ENCODE measurements at places on chromosomes 4 and X.

- DNase-seq: no peak
Measured at GRCh38 chr4:78602334-78602733, 50.8 kb downstream of the ANXA3 start.

- no peak for DNase-seq
Measured at GRCh38 chr4:144611850-144612249, 34.1 kb upstream of the HHIP start.

DNA sequence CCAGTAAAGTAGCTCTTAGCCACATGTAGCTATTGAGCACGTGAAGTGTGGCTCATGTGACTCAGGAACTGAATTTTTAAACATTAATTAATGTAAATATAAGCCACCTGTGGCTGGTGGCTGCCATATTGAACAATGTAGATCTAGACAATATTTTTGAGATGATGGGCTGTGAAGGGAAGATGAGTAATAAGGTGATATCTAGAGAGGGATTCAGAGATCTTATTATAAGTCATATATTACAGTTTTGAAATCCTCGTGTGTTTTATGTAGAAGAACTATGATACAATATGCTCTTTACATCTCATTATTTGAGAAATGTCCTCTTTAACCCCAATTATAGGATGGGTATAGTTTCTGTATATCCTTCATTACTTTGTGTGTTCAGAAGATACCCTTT, 5.6 kb downstream of the GAR1 start:
- no peak for DNase-seq

DNA sequence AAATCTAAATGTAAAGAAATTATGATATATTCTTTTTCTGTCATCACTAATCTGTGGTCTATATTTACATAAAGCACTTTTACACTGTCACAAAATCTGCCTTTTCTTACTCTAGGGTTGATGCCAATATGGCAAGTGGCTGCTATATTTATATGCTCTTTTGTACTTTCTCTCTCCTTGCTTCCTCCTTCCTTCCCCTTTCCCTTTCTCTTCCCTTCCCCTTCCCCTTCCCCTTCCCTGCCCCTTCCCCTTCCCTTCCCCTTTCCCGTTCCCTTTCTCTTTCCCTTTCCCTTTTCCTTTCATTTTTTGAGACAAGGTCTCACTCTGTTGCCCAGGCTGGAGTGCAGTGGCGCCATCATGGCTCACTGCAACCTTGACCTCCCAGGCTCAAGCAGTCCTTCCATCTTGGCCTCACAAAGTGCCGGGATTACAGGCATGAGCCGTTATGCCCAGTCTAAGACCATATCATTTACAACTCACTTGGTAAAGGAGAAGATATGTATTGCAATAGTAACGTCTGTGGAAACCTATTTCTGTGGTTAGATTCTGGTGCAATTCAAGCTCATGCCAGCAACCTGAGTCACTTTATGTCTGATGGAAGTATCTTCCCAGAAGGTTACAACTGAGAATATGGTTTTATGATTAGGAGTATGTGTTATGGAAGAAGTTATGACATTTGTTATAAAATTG, 13.9 kb upstream of the PLAC8 start:
- peak; percentile 88 for DNase-seq

All from fibroblast of skin of abdomen (primary cell).